ENCODE measurements at places on chromosomes 12 and 14. TPM values are rescaled to one million over a fixed set of nuclear protein-coding genes. Genes with fewer than 3 reads are reported as not detected.

The HCAR3 gene
- under 0.01 TPM for total RNA-seq

The AKAP3 gene
- 1.5 TPM for total RNA-seq

The EIF2S3B gene
- 1.8 TPM for total RNA-seq

The PLA2G1B gene
- not detected for total RNA-seq

The NKX2-1 gene
- total RNA-seq = not detected

The MYO1H gene
- not detected for total RNA-seq

The DACT1 gene
- total RNA-seq = 22.6 TPM

The P2RX2 gene
- total RNA-seq = not detected

The WNT1 gene
- not detected for total RNA-seq

The SYCP3 gene
- 0.26 TPM for total RNA-seq

The REC8 gene
- total RNA-seq = 1.8 TPM

The GNB3 gene
- 1.3 TPM for total RNA-seq

The GDF3 gene
- total RNA-seq = not detected

The PRKCH gene
- 5.4 TPM for total RNA-seq

The STK38L gene
- total RNA-seq = 16.5 TPM

The RIN3 gene
- total RNA-seq = 5.4 TPM

The KRT78 gene
- not detected for total RNA-seq

The PPP1R36 gene
- 1.3 TPM for total RNA-seq

The GYS2 gene
- not detected for total RNA-seq
